ENCODE measurements at places on chromosomes 2 and 18. TPM values are rescaled to one million over a fixed set of nuclear protein-coding genes. Genes with fewer than 3 reads are reported as not detected.

Gene LAMA1
- total RNA-seq: 30.1 TPM

Gene ZNF804A
- 12.9 TPM for total RNA-seq

Gene RAX
- total RNA-seq: not detected

Gene FBXO48
- 0.99 TPM for total RNA-seq

Gene PLCD4
- total RNA-seq: 1.2 TPM

Gene NEURL3
- total RNA-seq: not detected

Gene ALPG
- total RNA-seq: not detected

Gene DNER
- not detected for total RNA-seq

Gene SCYGR4
- not detected for total RNA-seq

Gene KCNIP3
- total RNA-seq: 2.9 TPM

Gene TUBA4A
- 9.7 TPM for total RNA-seq

Gene FIGLA
- not detected for total RNA-seq

Gene NAT8
- not detected for total RNA-seq

Gene EMX1
- not detected for total RNA-seq

Gene ABCA12
- total RNA-seq: 0.09 TPM

Gene EGR4
- not detected for total RNA-seq

Gene CNGA3
- 0.18 TPM for total RNA-seq

Gene TTN
- 5.5 TPM for total RNA-seq

Gene RAB27B
- 1.7 TPM for total RNA-seq

Gene IL1RN
- 1.1 TPM for total RNA-seq

Gene ZBTB7C
- total RNA-seq: 0.41 TPM

Gene POTEJ
- not detected for total RNA-seq

Gene ATG4B
- 52.0 TPM for total RNA-seq

Gene TMEM198
- 1.1 TPM for total RNA-seq

Gene STEAP3
- total RNA-seq: 50.9 TPM

Gene SYT4
- under 0.01 TPM for total RNA-seq

Gene FOXI3
- not detected for total RNA-seq

Gene LONRF2
- total RNA-seq: 1.8 TPM

Gene TSN
- total RNA-seq: 56.8 TPM

Gene ACTG2
- 2.4 TPM for total RNA-seq

Gene REEP1
- total RNA-seq: not detected

Gene THSD7B
- not detected for total RNA-seq

Gene ITPRIPL1
- total RNA-seq: 3.4 TPM

Gene ANKRD62
- total RNA-seq: not detected
